ENCODE measurements at places on chromosomes 5 and 9.

DNA sequence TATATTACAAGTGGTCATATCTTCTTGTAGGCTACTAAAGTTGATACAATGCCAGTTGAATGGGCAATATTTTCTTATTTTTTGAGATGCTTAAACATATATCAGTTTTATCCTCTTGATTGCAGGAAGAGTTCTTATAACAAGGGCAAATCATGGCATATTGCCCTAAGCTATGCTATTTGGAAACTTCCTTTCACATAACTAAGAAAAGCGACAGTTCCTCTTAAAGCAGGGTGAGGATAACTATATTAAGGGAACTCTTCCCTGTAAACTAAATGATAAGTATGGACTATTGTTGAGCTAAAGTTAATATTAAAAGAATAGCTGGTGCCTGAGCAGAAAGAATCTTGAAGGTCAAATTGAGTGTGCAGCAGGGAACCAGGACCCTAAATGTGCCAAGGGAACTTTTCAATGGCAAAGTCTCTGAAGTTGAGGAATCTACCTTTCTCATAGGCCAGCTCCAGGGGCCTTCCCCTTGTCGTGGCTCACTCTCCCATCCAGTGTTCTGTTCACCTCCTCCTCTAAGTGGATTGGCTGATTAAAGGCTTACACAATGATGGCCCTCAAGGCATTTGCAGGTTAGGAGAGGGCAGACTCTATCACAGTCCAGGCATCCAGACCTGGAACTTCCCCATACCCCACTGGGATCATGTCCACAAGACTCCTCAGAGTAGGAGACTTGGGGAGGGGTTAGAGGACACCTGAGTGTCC is 26.8 kb downstream of the FYB1 start:
- DNase-seq: peak; percentile 26

DNA sequence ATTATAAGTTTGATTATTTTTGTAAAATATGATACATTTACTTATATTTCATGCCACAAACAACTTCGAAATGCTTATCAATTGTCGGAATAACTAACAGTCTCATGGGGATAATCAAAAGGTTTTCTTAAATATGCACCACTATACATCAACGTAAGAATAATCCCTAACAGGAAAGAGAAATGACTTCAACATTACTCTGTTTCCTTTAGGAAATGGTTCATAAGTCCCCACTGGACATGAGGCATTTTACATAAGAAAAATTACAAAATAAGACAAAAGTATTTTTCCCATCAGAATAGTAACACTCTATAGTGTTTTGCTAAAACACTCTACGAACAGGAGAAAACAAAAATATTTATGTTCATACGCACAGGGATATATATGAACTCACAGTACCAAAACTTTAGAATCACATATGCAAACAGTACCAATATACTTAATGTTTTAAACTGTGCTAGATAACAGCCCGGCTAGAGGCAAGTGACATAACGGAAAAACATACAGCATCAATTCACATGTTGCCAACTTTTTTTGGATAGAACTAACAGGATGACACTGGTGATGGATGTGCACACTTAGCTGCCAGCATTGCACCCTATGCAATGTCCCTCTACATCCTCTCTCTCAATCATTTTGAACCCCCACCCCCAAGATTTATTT is 120.5 kb downstream of the NFIB start:
- DNase-seq: no peak

DNA sequence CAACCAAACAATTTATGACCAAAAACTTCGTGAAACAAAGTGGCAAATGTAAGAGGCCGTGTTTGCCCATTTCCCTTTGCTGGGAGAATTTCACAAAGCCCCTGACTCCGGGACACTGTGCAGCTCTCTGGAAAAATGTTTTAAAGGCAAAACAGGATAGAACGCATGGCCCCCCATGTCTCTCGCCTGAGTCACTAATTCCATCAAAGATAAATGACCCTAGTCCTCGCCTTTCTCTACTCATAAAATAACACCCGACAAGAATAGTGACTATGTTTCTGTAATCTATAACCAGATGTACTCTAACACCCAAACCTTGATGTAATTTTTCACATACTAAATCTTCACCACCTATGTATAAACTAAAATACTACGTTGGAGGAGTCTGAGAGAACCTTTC is 55.7 kb upstream of the SAP30L start:
- no peak for DNase-seq

GRCh38 chr5:123089914-123090660 is 1.0 kb downstream of the PRDM6 start:
- peak; percentile 45 for DNase-seq

DNA sequence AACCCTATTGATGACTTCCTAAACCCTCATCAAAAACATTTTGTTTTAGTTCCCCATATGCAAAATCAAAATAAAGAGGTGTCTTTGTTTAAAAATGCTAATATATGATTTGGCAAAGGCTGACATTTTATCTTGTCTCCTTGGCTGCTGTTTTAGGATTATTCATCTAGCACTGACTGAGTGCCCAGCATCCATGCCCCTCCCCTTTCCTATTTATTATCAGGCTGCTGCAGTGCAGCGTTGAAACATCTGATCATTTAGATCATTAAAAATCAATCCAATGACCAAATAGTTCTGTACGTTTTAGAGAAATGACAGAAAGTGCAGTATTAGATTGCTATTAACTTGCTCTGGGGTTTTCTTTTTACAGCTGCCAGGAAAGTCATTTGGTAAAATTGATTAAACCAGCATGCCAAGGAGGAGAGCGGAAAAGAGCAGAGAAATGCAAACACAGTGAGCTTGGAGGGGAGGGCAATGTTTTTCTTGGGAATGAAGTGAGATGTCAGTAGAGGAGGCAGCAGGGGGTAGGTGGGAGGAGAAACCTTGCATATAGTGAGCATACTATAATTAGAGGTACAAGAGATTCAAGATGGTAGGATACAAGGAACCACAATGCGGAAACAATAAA is 286.3 kb downstream of the PDE4D start:
- no peak for DNase-seq

- DNase-seq: peak; percentile 51
Measured at GRCh38 chr5:12023614-12024241, 119.5 kb upstream of the CTNND2 start.

GRCh38 chr9:129071526-129072126 is 9.3 kb upstream of the DOLPP1 start:
- no peak for DNase-seq

DNA sequence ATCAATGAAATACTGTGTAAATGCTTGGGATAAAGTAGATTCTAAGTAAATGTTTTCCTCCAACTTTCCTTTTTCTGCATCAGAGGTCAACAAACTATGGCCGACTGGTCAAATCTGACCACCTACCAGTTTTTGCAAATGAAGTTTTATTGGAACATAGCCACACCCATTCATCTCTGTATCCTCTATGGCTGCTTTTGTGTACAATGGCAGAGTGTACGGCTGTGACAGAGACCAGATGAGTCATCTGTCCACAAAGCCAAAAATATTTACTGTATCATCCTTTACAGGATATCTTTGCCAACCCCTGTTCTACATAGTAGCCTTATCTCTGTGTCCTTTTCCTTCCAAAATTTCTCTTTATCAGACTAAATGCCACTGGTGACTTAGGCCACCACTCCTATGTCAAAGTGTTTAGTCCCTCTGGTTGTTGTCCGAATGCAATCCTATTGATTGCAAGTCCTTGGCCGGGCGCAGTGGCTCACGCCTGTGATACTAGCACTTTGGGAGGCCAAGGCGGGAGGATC is 218.4 kb upstream of the KLF4 start:
- DNase-seq: peak; percentile 72

GRCh38 chr5:31993165-31993961 is 180.8 kb downstream of the GOLPH3 start:
- peak; percentile 72 for DNase-seq

DNA sequence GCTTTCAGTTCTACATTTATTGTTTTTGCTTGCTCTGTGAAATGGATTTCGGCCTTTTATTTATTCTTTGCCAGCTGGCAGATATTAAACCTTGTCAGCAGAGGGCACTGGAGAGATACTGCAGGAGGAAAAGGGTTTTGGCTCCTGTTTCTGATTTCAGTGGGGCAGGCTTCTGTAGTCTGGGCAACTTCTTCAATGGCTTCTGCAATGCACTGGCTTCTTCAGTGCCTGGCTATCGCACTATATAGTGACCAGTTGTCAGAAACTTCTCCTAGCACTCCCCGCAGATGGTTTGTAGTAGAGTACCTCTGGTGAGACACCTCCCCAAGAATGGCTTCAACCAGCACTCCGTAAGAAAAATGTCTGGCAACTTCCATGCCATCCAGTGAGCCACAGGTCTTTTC is 3.2 kb upstream of the NFX1 start:
- peak; percentile 75 for DNase-seq

- no peak for DNase-seq
Measured at GRCh38 chr9:4370501-4370900, 70.6 kb upstream of the GLIS3 start.

GRCh38 chr9:136363106-136363948 is at the start of gene DNLZ:
TSS of gene DNLZ (minus strand) at chr9:136363744. CDS start at chr9:136363714, 30 bp downstream.
- DNase-seq: peak; percentile 91

DNA sequence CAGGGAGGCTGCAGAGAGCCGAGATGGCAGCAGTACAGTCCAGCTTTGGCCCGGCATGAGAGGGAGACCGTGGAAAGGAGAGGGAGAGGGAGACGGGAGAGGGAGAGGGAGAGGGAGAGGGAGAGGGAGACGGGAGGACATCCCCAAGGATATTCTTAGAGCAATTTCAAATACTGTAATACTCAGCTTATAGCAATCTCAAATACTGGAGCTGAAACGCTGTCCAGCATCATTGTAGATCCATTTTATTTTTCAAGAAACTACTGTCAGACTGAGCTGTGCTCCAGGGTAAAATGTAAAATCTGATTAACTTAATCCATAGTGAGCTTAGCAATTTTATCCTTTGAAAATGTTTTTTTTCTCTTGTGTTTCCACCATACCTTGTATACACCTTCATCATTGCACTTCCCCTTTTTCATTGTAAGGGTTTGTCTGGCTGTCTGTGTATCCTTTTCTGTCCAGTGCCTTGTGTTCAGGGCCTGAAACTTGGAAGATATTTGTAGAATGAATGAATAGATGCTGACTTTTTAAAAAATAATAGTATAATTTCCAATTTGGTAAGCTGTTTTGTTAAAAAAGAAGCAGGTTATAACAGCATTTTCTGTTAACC is 64.0 kb upstream of the LRRC70 start:
- no peak for DNase-seq

- DNase-seq: no peak
Measured at GRCh38 chr5:137615171-137615775, 116.1 kb upstream of the SPOCK1 start.

DNA sequence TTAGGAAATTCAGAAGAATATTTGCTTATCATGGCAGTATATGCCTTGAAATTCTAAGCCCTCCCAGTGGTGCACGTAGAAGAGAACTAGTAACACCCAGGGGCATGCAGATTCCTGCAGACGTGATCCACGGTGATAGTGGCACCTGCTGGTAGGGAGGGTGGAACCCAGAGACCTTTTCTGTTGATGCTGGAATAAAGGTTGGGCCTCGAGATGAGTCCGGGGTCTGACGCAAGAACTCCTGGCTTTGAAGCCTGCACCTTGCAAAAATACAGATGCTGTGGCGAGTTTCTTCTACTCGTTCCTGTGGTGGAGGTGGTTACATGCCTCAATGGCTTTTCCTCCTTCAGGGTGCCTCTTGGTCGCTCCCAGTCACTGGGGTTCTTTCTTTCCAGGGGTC is 39.5 kb upstream of the PHF2 start:
- DNase-seq: no peak

DNA sequence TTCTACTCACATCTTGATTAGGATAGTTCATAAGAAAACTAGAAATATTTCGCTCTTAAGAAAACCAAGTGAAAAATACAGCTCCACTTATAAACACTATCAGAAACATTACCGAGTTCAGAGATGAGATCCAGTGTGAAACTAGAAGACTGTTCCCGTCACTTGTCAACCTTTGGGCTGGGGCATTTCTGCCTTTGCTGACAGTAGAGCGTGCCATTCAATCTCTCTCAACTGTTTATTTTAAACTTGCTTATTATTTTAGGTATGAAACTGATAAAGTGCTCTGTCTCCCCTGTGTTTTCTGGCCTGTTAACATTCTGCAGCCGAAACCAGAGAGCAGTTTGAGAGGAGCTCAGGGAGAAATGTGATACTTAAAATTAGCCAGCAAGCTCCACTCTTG is 16.7 kb downstream of the MRRF start:
- DNase-seq: no peak

DNA sequence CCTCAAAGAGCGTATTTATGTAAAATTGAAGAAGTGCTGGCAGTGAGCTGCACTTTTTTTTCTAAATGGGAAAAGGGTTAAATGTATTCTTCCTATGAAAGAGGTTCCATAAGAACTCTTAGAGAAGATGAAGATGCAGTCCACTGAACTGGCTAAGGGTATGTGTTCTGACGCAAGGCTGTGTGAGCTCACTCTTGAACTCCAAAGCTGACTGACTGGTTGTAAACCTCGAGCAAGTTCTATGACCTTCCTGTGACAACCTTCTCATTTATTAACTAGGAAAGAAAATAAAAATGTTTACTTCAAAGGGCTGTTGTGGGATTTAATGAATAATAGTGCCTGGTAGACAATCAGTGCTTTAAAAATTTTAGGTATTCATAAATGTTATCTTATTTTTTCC is 46.7 kb downstream of the POC5 start:
- no peak for DNase-seq

GRCh38 chr5:151464101-151464500 is 16.7 kb downstream of the SLC36A1 start:
- DNase-seq: no peak

DNA sequence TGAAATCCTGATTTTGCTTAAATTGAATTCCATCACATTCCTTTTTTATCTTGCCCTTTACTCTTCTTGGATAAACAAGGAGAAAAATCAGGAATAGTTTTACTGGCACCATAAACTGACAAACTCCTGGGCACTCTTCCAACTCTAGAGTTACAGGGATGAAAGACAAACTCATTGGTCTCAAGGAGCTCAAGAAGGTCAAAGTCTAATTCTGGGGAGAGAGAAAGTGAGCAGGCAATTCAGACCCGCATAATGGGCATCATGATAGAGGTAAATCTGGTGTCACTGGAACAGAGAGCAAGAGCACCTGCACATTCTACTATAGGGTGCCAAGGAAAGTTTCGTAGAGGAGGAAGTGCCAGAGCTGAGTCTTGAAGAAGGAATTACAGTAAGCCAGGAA is 64.8 kb downstream of the GRIN3A start:
- DNase-seq: no peak

DNA sequence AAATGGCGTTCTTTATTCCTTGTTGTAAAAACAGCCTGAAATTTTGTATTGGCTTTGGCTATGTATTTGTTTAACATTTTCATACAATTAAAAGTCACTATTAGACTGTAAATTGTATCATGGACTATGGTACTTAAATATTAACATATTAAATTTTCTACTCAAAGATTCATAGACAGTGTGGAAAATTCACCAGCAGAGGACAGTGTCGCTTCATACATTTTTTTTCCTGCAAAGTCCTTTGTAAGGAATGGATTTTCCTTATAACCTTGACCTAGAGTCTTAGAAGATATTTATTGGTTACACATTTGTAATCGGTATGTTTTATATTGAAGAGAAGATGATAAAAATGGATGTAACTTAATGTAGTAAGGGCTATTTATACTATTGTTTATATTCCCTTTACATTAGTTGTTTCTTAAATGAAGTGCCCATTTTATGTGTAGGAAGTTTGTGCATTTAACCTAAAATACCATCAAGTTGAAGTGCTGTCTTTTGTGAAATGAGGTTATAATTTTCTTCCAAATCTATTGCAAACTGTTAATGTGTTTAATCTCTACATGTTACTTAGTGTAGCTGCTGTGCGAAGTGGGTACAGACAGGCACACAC is 150.1 kb downstream of the KDM4C start:
- peak; percentile 36 for DNase-seq
